ENCODE measurements at places on chromosomes 5 and 9.

DNA sequence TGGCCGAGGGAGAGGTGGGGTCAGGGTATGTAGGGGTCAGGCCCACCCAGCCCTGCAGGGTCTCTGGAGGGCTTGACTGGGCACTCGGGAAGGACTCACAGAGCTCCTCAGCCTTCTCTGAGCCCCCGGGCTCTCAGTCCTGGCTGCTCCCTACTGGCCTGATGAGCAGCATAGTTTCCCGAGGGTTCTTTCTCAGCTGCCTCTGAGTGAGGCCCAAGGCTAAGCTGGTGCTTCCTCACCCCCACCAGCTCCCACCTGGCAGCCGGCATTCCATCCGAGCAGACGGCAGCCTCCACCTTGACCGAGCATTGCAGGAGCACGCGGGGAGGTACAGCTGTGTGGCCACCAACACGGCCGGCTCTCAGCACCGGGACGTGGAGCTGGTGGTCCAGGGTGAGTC lies 56.0 kb downstream of the HMCN2 start:
- no peak for DNase-seq

- no peak for DNase-seq
Measured at GRCh38 chr5:30933599-30933998, 259.9 kb upstream of the CDH6 start.

- DNase-seq: no peak
Measured at GRCh38 chr5:137760719-137761516, 6.8 kb upstream of the HNRNPA0 start.

- DNase-seq: no peak
Measured at GRCh38 chr9:92977279-92977678, 30.0 kb downstream of the FGD3 start.

GRCh38 chr5:96706433-96707111 lies 44.4 kb downstream of the CAST start:
- no peak for DNase-seq

DNA sequence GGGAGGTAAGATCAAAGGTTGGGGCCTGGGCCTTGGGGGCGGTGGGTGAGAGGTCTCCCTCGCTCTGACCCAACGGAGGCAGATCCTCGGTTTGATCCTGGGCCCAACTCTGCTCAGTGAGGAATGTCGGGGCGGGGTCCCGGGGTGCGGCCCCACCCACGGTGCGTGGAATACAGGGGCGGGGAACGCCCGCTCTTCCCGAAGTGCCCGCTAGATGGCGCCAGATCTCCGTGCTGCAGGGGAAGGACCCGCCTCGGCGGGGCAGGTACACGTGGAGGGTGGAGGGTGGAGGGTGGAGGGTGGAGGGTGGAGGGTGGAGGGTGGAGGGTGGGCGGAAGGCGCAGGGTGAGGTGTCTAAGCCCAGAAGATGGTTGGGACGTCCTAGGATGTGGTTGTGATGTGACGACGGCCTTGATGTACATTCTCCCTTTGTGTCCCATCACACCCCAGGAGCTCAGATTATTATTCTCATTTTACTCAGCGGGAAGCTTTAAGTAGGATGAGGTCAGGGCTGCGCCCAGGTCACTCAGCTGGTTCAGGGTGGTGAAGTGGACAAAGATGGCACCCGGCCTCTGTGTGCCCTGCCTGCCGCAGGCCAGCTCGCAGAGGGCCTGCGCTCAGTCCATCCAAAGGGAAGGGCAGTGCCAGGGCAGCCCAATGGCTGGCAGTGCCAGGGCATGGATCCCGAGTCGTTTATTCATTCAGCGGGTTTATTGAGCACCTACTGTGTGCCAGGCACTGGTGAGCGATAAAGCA lies 9.4 kb upstream of the RPS14 start:
- peak; percentile 93 for DNase-seq

- no peak for DNase-seq
Measured at GRCh38 chr5:132928062-132928407, 35.4 kb downstream of the AFF4 start.

DNA sequence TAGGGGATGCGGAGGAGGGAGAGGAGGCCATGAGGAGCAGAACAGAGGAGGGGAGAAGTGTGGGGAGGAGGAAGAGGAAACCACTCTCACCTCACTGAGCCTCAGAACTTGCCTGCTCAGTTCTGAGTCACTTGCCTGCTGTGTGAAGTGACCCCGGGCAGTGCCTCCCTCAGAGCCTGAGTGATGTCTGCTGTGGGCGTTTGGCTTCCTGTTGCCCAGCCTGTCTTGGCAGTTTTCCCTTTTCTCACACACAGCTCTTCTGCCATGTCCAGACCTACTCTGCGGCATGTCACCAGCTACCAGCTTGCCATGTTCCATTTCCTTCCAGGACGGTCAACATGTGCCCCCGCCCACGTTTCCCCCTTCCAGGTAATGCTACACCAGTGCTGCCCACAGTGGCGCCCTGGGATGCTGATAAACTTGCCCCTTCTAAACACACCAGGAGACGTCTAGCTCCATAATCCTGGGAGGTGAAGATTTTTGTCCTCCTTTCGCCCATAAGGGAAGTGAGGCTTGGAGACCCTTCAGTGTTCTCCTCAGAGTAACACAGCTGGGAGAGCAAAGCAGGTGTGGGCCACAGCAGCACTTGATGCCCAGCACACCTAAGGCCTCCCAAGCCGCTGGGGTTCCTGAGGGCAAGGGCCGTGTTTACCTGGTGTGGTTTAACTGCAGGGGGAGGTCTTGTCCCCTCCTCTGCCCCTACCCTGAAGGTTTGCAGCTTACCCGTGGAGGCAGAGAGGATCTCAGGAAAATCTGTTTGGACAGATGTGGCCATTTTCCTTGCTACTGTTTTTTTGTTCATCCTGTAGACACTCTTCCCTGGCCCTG lies 63.8 kb upstream of the RNF130 start:
- DNase-seq: peak; percentile 93

- DNase-seq: no peak
Measured at GRCh38 chr9:36721846-36722588, 149.3 kb downstream of the MELK start.

GRCh38 chr5:77893225-77893860 lies 117.2 kb upstream of the TBCA start:
- peak; percentile 29 for DNase-seq

- DNase-seq: no peak
Measured at GRCh38 chr9:113317777-113318176, 14.6 kb upstream of the RNF183 start.

DNA sequence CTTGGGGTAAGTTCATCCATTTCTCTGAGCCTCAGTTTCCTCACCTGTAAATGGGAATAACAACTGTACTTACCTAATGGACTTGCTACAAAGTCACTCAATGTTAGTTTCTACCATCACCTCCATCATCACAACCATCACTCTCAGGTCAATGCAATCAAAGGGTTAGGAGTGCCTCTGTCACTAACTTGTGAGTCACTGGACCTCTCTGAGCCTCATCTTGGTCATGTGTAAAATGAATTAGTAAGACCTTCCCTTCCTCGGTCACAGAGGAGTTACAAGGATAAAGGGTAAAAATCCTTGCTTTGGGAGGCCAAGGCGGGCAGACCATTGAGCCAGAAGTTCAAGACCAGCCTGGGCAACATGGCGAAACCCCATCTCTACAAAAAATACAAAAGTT lies 12.8 kb downstream of the FABP6 start:
- no peak for DNase-seq

- DNase-seq: no peak
Measured at GRCh38 chr5:3355126-3355525, 240.5 kb upstream of the IRX1 start.

- DNase-seq: peak; percentile 37
Measured at GRCh38 chr5:72394688-72395087, 74.5 kb downstream of the PTCD2 start.

GRCh38 chr9:130680836-130681768 lies 12.5 kb upstream of the EXOSC2 start:
- DNase-seq: peak; percentile 74

DNA sequence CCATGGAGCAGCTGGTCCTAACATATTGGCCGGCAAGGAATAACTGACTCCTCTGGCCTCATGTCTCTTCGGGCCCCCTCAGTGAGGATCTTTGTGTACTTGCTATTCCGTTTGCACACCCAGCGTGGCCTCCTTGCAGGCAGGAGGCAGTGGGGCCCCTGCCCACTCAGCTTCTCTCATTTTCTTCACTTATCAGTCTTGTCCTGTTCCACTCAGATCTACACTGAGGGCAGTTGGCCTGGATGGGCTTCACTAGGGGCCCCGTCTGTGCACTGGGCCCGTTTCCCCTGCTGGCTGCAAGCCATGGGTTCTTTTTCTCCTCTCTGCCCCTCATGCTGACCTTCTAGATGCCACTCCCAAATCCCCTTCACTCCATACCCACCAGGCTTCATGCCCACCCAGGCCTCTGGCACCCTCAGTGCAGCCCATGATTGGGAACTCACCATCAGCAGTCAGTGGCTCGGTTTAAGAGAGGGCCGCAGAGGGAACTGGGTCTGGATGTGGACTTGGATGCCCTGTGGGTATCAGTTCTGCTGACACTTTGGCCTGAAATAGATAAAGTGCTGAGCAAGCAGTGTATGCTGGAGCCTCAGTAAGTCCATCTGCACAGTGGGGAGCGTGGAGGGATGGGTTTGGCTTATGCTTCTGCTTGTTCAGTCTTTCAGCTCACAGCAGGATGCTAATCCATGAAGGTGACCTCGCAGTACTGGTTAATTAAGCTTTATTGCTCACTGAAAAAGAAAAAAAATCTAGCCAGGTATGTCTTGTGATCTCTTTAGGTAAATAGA lies 57.9 kb downstream of the ERBIN start:
- DNase-seq: no peak

DNA sequence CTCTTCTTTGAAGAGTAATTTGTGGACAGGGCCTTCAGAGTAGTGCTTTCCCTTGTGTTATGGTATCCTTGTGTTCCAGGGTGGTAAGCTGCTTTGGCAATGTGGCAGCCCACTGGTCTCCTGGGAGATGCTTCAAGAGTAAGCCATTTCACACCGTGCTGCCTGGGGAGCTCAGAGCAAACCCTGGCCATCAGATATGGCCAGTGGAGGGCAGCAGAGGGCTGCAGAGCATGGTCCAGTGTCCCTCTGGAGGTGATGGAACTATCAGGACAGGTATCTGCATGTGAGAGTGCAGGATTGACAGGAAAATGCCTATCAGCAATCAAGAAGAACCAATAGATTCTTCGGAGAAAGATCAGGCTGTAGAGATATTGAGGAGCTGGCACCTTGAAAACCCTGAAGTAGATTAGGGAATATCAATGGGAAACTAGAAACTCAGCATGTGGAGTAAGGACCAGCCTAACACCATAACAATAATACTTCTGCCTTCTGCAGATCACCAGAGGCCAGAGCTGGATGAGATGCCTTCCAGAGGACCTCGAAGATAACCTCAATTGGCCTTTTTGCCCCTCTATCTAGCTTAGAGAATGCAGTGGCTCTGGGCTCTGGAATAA lies 90.8 kb downstream of the PLPPR1 start:
- no peak for DNase-seq

DNA sequence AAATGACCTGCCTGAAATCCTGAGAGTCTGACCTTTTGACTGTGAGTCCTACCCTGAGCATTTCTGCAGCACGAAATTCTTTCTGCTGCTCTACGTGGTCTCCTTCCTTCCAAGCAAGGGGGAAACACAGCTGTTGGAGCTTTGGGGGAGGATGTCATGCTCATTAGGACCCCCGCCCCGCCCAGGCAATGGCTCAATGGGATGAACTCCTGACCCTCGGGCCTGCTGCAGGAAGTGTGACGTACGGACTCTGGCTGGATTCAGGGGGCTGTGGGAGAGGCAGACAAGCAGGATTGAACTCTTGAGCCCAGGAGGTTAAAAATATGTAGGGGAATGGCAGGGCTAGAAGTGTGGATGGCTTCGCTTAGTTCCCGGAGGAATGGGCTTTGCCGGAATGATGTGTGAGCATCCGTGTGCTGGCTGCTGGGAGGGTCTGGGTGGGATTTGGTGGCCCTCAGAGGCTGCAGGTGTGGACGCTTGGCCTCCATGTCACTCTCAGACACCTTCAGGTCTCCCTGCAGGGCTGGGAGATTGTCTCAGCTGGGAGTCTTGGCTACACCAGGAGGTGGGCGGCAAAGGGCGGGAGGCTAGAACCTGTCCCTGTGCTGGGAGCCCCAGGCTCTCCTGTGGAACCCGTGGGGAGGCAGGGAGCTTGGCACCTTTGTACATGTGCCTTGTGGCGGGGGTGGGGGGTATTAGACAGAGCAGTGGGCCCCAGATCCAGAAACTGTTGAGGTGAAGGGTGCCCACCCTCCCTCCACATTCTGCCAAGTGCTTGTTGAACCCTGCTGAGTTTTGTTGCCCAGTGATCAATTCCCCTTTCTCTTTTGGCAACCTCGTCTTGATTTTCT lies 26.3 kb downstream of the STC2 start:
- no peak for DNase-seq
